ENCODE measurements at places on chromosomes 7 and 10. TPM values are rescaled to one million over a fixed set of nuclear protein-coding genes. Genes with fewer than 3 reads are reported as not detected.

GRID1 gene
- total RNA-seq = not detected

PLXNA4 gene
- total RNA-seq = 1.0 TPM

PRF1 gene
- total RNA-seq = not detected

ZPBP gene
- total RNA-seq = not detected

ATOH7 gene
- total RNA-seq = not detected

AGAP5 gene
- 13.4 TPM for total RNA-seq

LMOD2 gene
- not detected for total RNA-seq

C10orf67 gene
- total RNA-seq = 1.3 TPM

ACTL6B gene
- not detected for total RNA-seq

All from PC-9 (cell line).